Activated naive CD8-positive, alpha-beta T cell treated with anti-CD3 and anti-CD28 coated beads, Interleukin-2, amount 50 U/mL, for 24 hours (primary cell): ENCODE measurements at places on chromosomes 1 and 21.

- no peaks in the 10 kb centered on the region for H3K27me3 ChIP-seq
- no peak overlapping the region for H3K27ac ChIP-seq
- peaks cover 19% of the 10 kb centered on the region for H3K36me3 ChIP-seq
- DNase-seq, result no peak
- H3K4me3 ChIP-seq, result no peak overlapping the region
- H3K4me1 ChIP-seq, result peaks cover 23% of the 10 kb centered on the region
Measured at GRCh38 chr21:44628707-44629391, 2.0 kb downstream of the KRTAP10-9 start.

- H3K36me3 ChIP-seq, result no peaks in the 10 kb centered on the region
- H3K27me3 ChIP-seq, result peaks cover 2% of the 10 kb centered on the region
- no peak overlapping the region for H3K4me3 ChIP-seq
- no peak for DNase-seq
- no peak overlapping the region for H3K27ac ChIP-seq
- peaks cover 5% of the 10 kb centered on the region for H3K4me1 ChIP-seq
Measured at GRCh38 chr1:232452117-232452516, 177.8 kb downstream of the SIPA1L2 start.

DNA sequence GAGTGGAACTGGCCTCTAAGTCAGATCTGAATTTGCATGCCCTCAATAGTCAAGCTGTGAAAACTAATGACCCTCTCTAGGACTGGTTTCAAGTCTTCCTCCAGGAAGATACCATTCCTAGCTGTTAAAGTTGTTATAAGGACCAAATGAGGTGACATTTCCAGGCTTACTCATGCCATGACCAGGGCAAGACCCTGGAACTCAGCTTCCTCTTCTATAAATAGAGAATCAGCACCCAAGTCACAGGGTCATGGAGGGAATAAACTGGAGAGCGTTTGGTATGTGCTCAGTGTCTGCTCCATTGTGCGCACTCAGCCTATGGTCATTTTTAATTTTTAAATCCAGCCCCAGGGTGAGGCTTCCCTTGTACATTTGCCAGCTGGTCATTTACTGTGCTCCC, 2.5 kb downstream of the S100A9 start:
- H3K36me3 ChIP-seq, result no peaks in the 10 kb centered on the region
- peaks cover 6% of the 10 kb centered on the region for H3K4me1 ChIP-seq
- no peak overlapping the region for H3K4me3 ChIP-seq
- no peak for DNase-seq
- no peak overlapping the region for H3K27ac ChIP-seq

GRCh38 chr1:219792337-219793021, 135.9 kb downstream of the SLC30A10 start:
- no peak for DNase-seq
- H3K27ac ChIP-seq, result no peak overlapping the region
- H3K27me3 ChIP-seq, result peaks cover 2% of the 10 kb centered on the region

- DNase-seq, result peak; percentile 13
- H3K4me1 ChIP-seq, result peaks cover 5% of the 10 kb centered on the region
- H3K27ac ChIP-seq, result no peak overlapping the region
- H3K4me3 ChIP-seq, result no peak overlapping the region
- H3K36me3 ChIP-seq, result no peaks in the 10 kb centered on the region
Measured at GRCh38 chr21:34351786-34352241, 12.0 kb upstream of the KCNE2 start.

DNA sequence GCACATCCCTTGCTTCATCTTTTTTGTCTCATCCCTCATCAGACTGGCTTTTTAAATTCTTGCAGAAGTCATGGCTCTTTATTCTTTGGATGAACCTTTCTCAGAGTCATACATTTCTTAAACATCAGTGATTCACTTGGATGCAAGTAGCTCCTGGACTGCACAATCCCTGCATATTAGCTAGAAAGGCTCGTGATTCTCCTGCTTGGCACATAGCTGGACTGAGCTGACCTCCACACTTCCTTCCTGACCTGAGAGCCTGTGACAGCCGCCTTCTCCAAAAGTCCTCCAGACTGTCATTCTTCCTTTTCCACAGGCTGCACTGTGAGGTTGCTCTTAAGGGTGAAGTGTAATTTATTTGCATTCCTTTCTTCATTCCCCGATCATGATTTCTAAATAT, 109.4 kb downstream of the RGL1 start:
- H3K27me3 ChIP-seq, result no peaks in the 10 kb centered on the region
- peaks cover 1% of the 10 kb centered on the region for H3K36me3 ChIP-seq
- no peak for DNase-seq
- H3K27ac ChIP-seq, result no peak overlapping the region
- H3K4me1 ChIP-seq, result peaks cover 43% of the 10 kb centered on the region

GRCh38 chr1:25610822-25611630, 5.6 kb upstream of the MAN1C1 start:
- no peak overlapping the region for H3K4me3 ChIP-seq
- no peaks in the 10 kb centered on the region for H3K36me3 ChIP-seq

- no peaks in the 10 kb centered on the region for H3K36me3 ChIP-seq
- H3K4me3 ChIP-seq, result no peak overlapping the region
Measured at GRCh38 chr1:183029591-183030000, 6.4 kb downstream of the LAMC1 start.

GRCh38 chr1:229664133-229664689, 38.2 kb downstream of the URB2 start:
- H3K4me1 ChIP-seq, result peaks cover 4% of the 10 kb centered on the region
- DNase-seq, result peak; percentile 87
- no peak overlapping the region for H3K4me3 ChIP-seq
- no peaks in the 10 kb centered on the region for H3K27me3 ChIP-seq
- H3K36me3 ChIP-seq, result peaks cover 27% of the 10 kb centered on the region
- H3K27ac ChIP-seq, result no peak overlapping the region

DNA sequence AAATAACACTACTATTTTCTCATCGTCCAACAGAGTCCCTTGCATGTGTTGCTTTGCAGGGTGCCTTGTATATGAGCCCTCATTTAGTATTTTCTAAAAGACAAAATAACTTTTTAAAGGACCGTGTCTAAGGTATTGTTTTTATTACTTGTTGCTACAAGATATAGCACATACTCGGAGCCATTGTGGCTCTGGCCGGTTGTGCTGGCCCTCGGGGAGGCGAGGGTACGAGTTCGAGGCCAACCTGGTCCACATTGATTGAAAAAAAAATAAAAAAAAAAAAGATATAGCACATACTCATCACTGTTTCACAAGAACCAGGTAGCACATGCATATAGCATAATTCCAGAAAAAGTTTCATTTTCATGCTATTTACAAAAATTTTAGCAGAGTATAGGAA, 869.2 kb downstream of the MRPL39 start:
- no peak overlapping the region for H3K27ac ChIP-seq
- no peaks in the 10 kb centered on the region for H3K36me3 ChIP-seq
- no peaks in the 10 kb centered on the region for H3K4me1 ChIP-seq
- H3K4me3 ChIP-seq, result no peak overlapping the region

- no peaks in the 10 kb centered on the region for H3K36me3 ChIP-seq
- no peak for DNase-seq
- H3K4me1 ChIP-seq, result peaks cover 11% of the 10 kb centered on the region
Measured at GRCh38 chr1:180631194-180631765, 542 bp upstream of the XPR1 start.

GRCh38 chr1:235972311-235972689, 92.6 kb downstream of the NID1 start:
- DNase-seq, result no peak
- no peaks in the 10 kb centered on the region for H3K36me3 ChIP-seq
- H3K27ac ChIP-seq, result peak overlapping the region; percentile 78
- peak overlapping the region; percentile 72 for H3K4me3 ChIP-seq

GRCh38 chr1:28601696-28602095, 9.6 kb downstream of the RAB42 start:
- DNase-seq, result no peak
- H3K4me3 ChIP-seq, result no peak overlapping the region

GRCh38 chr1:33928251-33928650, 64.4 kb downstream of the HMGB4 start:
- no peaks in the 10 kb centered on the region for H3K36me3 ChIP-seq
- no peak overlapping the region for H3K27ac ChIP-seq
- DNase-seq, result no peak
- H3K27me3 ChIP-seq, result peaks cover 6% of the 10 kb centered on the region
- H3K4me3 ChIP-seq, result no peak overlapping the region

- DNase-seq, result peak; percentile 74
- H3K27me3 ChIP-seq, result no peaks in the 10 kb centered on the region
- H3K4me3 ChIP-seq, result peak overlapping the region; percentile 60
- H3K36me3 ChIP-seq, result peaks cover 15% of the 10 kb centered on the region
- peak overlapping the region; percentile 82 for H3K27ac ChIP-seq
- peaks cover 22% of the 10 kb centered on the region for H3K4me1 ChIP-seq
Measured at GRCh38 chr21:46425571-46425970, 33.1 kb upstream of the DIP2A start.

DNA sequence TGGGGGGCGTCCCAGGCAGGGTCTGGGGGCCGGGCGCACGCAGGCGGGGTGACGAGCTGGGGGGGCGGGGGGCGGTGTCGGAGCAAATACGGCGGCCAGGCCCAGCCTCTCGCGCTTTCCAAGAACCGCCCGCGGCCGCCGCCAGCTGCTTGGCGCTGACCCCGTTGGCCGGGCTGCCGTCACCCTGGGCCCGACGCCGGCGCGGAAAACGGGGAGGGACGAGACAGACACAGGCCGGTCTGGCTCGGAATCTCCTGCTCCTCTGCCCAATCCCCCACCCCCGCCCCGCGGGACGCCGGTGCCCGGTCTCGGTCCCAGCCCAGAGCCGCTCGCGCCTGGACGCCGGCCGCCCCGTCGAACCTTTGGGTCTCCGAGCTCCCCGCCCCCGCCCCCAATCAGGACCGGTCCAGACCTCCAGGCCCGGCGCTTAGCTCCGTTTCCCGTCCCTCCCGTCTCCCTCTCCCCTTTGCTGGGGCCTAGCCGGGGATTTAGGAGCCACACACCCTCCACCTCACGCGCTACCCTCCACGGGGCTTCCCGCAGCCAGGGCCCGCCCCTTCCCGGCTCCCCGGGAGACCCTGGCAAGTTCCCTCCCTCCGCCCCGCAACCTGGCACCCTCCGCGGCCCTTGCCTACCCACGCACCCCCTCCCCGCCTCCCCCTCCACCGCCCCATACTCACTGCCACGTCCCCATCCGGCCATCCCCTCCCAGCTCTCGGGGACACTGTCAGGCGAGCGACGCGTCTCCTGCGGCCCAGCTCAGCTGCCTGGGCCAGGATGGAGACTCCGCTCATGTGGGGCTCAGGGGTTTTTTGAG, 800 bp upstream of the MMP23B start:
- DNase-seq, result peak; percentile 32
- peaks cover 2% of the 10 kb centered on the region for H3K36me3 ChIP-seq
- H3K27me3 ChIP-seq, result peaks cover 3% of the 10 kb centered on the region
- H3K4me3 ChIP-seq, result no peak overlapping the region

DNA sequence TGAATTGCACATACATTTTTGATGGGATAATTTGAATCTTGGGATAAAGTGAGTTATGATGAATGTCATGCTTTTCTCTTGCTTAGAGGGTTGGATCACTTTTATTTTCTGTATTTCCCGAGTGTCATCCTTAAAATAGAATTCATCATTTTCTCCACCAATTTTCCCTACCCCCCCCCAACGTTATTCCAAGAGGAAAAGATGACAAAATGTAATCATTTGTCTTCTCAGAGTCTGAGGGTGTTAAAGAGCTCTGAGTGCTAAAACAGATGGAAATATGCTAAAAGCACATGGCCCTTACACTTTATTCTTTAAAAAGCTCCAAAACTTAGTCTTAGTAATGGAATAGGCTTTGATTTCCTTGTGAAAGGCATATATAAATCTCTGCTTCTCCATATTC, 81.4 kb downstream of the CHRM3 start:
- H3K36me3 ChIP-seq, result no peaks in the 10 kb centered on the region
- no peak overlapping the region for H3K27ac ChIP-seq
- H3K4me1 ChIP-seq, result no peaks in the 10 kb centered on the region
- DNase-seq, result no peak
- no peaks in the 10 kb centered on the region for H3K27me3 ChIP-seq
- H3K4me3 ChIP-seq, result no peak overlapping the region

DNA sequence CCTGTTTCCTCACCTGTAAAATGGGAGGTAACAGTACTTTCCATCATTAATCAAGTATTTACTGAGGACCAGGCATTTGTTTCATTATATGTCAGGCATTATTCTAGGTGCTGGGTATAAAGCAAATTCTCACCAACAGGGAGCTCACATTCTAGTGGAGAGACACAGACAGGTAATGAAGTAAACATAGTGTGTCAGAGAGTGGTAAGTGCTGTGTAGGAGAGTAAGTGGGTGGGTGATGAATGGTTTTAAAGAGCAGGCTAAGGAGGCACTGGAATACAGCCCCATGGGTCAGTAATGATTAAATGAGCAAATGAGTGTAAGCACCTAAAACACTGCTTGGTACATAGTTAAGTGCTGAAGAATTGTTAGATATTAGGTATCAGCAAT, 60.4 kb downstream of the DNTTIP2 start:
- peaks cover 20% of the 10 kb centered on the region for H3K4me1 ChIP-seq
- no peak overlapping the region for H3K27ac ChIP-seq

- no peak overlapping the region for H3K27ac ChIP-seq
- peaks cover 11% of the 10 kb centered on the region for H3K36me3 ChIP-seq
- no peak overlapping the region for H3K4me3 ChIP-seq
Measured at GRCh38 chr1:1237874-1238701, 6.1 kb downstream of the B3GALT6 start.

- no peak overlapping the region for H3K4me3 ChIP-seq
- H3K27ac ChIP-seq, result no peak overlapping the region
- no peaks in the 10 kb centered on the region for H3K27me3 ChIP-seq
- H3K36me3 ChIP-seq, result no peaks in the 10 kb centered on the region
- DNase-seq, result no peak
Measured at GRCh38 chr1:53349369-53349835, 21.5 kb upstream of the LRP8 start.

GRCh38 chr1:33735624-33736023, 128.3 kb upstream of the HMGB4 start:
- H3K27me3 ChIP-seq, result peaks cover 15% of the 10 kb centered on the region
- DNase-seq, result no peak
- H3K36me3 ChIP-seq, result no peaks in the 10 kb centered on the region

- H3K4me1 ChIP-seq, result peaks cover 18% of the 10 kb centered on the region
- H3K36me3 ChIP-seq, result peaks cover 28% of the 10 kb centered on the region
- H3K27me3 ChIP-seq, result no peaks in the 10 kb centered on the region
- H3K4me3 ChIP-seq, result no peak overlapping the region
- H3K27ac ChIP-seq, result no peak overlapping the region
- DNase-seq, result no peak
Measured at GRCh38 chr1:246364415-246364941, 142.6 kb downstream of the SMYD3 start.

DNA sequence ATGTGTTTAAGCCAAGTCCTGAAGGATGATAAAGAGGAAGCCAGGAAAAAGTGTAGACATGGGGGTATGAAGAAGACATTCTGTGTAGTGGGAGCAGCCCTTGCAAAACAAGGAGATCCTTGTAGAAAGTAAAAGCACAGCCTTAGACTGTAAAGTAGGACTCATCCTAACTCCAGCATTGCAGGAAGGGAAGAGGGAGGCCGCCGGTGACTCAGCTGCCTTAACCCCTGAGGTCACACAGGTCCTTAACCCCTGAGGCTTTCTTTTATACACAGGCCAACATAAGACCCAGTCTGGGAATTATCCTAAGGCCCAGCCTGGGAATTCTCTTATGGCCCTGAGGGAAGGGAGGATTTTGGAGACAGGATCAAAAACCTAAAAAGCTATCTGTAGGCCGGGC, 18.0 kb downstream of the PGM1 start:
- DNase-seq, result no peak
- no peak overlapping the region for H3K4me3 ChIP-seq
- no peaks in the 10 kb centered on the region for H3K27me3 ChIP-seq
- H3K36me3 ChIP-seq, result no peaks in the 10 kb centered on the region
- H3K27ac ChIP-seq, result no peak overlapping the region

- H3K27ac ChIP-seq, result no peak overlapping the region
- no peaks in the 10 kb centered on the region for H3K4me1 ChIP-seq
- peaks cover 3% of the 10 kb centered on the region for H3K27me3 ChIP-seq
Measured at GRCh38 chr1:86429835-86430234, 5.9 kb downstream of the CLCA2 start.
